ENCODE measurements at places on chromosomes 4 and X. TPM values are rescaled to one million over a fixed set of nuclear protein-coding genes. Genes with fewer than 3 reads are reported as not detected.

DNA sequence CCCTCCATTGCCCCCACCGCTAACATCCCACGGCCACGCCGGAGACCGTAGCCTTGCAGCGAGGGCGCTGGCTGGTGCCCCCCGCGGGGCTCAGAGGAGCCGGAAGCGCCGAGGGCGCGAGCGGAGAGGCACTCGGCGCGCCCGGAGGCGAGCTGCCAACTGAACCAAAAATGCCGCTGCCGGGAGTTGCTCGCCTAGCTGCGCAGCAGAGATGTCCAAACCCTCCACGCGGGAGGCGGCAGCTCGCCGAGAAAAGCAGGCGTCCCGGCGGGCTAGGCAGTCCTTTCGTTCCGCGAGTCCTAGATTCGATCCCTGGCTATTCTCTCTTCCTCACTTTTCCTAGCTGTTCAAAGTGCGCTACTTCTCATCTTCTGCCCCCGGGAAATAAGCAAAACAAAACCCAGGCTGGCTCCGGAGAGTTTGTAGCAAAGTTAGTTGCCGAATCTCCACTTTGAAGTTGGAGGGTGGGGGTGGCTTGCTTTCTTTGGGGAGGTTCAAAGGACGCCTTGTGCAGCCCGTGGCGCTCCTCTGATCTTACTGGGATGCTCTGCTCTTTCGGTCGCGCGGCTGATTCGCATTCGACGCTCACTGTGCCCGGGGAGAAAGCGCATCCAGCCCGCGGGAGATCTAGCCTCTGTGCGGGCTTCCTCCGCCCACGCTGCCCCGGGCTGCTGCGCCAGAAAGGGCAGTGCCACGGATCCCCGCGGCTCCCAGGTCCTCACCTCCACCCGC is 723 bp downstream of the NKX6-1 start:
- DNase-seq, result peak; percentile 88

DNA sequence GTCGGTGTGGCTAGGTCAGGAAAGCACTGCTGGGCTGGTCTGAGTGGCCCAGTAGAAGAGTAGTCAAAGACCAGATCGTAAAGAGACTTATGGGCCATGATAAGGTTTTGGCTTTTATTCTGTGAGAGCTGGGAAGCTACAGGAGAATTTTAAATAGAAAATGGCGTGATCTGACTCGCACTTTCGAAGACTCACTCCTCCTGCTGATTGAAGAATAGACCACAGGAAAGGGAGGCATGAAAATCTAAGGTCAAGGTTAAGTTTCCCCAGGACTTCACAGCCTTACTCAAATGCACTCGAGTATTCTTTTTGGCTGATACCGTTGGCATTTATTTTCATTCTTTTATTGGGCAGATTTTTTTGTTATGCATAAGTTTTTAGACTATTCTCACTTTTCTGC is 231.4 kb upstream of the ANKRD50 start:
- no peak for DNase-seq

DNA sequence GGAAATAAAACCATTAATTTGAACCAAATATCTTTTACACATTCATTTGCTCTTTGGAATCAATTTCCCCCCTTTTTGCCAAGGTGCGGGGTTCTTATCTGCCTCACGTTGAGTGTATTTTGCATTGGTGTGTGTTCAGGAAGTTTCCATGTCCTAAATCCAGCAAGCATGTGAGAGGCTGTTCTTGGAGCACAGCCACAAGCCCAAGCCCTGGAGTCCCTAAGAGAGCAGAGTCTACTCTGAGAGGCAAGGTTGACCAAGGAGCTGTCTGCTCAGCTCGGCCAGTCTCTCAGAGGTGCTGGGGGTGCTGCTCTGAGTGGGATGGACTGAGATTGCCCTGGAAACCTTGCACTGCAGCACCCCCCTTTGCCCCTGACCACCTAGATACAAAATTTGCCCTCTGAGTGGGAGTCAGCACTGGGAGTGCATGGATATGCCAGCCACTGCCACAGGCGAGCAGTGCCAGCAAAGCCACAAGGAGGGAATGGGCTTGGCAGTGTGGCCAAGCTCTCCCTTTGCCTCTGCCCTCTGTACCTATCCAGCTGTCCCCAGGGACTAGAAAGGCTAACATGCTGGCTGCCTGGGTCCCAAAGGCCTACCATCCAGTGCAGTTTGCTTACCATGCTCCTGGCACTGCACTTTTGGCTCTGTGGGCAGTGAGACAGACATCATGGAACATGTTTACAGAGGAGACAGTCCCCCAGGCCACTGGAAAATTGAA is 20.5 kb upstream of the FAM193A start:
- DNase-seq, result no peak

- no peak for DNase-seq
These were observed 782.5 kb upstream of the INTU start for GRCh38 chr4:126850286-126850685.

DNA sequence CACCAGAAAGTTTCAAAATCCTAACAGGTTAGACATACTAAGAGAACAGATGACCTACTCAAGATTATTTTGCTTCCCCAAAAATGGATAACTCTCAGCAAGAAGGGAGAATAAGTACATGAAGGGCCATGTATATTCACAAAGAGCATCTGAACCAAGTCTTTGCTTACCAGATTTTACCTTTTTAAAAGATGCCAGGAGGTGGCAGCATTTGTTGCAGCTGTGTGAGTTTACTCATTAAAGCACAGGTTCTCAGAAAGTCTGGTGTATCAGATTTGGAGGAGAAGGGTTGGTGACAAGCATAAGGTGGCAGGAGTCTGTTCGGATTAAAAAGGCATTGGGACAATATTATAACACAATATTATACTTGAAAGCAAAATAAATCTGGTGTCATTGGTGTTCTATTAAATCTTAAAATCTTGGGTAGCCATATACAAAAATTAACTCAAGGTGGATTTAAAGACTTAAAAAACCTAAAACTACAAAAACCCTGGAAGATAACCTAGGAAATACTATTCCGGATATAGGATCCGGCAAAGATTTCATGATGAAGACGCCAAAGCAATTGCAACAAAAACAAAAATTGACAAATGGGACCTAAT is 51.3 kb upstream of the NFKB1 start:
- DNase-seq, result no peak

Gene ITIH6
- not detected for total RNA-seq

DNA sequence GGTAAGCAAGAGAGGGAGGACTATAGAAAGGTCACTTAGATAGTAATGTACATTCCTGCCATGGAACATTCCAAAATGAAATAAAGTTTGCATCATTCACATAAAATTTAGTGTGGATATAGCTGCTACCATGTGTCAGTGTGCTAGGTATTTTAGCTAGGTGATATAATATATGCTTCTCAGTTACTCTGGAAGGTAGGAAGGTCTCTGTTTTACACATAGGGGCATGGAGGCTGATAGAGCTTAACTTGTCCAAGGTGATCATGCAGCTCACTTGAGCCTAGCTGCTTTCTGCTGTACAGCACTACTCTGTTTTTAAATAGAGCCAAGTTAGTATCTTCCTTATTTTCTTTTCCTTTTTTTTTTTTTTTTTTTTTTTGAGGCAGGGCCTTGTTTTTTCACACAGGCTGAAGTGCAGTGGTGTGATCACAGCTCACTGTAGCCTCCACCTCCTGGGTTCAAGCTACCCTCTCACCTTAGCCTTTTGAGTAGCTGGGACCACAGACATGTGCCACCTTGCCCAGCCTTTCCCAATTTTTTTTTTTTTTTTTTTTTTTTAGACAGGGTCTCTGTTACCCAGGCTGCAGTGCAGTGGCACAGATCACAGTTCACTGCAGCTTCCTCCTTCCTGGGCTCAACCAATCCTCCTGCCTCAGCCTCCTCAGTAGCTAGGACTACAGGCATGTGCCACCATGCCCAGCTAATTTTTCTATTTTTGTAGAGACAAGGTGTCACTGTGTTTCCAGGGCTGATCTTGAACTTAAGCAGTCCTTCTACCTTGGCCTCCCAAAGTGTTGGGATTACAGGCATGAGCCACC is 10.4 kb downstream of the AFF1 start:
- no peak for DNase-seq

GRCh38 chrX:48703228-48703627 is 6.7 kb downstream of the SUV39H1 start:
- DNase-seq, result no peak
